Amniotic epithelial cell (primary cell): ENCODE measurements at places on chromosomes 3 and 15.

DNA sequence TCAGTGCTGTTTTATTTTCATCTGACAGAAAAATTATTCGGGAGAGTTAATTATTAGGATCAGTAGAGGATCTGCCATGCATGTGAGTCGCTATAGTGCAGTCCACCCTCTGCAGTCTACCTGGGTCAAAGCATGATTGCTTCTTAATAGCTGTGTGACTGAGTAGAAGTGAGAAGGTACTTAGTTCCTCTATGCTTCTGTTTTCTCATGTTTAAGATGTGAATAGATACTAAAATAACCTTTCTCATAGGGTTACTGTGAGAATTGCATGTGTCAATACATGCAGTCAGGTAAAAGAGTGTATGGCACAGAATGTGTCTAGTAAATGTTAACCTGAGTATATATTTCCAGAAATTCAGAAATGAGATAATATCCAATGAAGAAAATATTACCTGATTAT lies 435.7 kb downstream of the NAALADL2 start:
- DNase-seq, result no peak

DNA sequence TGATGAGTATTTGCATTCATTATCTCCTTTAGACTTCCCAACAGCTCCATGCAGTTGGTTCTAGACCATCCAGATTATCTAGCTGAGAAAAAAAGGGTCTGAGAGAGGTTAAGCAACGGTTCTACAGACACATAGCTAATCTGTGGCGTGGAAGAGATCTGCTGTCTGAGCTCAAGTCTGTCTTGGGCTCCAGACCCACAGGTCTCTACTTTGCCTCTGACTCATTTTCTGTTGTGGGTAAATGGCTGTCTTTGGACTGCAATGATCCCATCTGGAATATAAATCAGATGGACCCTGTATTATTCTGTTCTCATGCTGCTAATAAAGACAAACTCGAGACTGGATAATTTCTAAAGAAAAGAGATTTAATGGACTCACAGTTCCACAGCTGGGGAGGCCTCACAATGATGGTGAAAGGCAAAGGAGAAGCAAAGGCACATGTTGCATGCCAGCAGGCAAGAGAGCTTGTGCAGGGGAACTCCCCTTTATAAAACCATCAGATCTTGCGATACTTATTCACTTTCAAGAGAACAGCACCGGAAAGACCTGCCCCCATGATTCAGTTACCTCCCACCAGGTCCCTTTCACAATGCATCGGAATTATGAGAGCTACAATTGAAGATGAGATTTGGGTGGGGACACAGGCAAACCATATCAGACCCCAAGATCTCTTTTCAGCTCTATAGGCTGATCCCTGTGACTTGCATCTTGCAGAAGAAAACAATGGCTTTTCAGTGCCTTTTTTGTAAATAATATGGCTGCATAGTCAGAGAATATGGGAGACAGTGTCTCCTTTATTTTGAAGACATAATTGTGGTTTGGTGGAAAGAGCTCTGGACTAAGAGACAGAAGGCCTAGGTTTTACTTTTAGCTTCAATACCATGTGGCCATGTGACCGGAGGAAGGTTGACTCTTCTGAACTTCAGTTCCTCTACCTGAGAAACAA lies 24.7 kb downstream of the CEMIP start:
- peak; percentile 46 for DNase-seq

DNA sequence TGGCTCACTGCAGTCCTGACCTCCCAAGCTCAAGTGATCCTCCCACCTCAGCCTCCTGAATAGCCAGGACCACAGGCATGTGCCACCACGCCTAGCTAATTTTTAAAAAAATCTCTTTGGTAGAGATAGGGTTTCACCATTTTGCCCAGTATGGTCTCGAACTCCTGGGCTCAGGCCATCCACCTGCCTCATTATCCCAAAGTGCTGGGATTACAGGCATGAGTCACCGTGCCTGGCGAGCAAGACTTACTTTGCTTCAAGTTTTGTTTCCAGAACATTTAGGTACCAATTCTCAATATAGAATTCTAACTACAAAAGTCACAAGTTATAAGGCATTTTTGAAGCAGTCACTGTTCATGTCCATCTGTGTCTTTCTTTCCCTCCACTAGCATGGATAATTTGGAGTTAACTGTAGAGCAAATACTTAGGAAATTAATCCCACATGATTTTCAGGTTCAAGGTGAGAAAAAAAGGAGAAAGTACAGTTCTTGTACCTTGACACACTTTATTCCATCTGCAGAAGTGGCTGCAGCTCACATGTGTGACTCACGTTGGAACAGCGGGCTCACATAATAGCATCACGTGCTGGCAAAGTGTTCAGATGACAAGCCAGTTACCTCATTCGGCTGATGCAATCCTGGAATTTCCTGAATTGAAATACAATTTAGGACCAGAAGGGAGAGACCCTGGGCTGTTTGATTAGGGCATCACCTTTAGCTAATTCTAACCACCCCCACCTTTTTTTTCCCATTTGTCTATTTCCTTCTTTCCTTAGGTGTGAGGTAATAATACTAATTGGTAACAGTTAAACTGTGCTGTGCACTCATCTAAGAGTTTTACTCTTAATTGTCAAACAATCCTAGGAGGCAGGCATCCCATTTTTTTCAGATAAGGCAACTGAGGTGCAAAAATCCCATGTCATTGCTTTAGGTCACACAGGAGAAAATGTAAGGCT lies 46.9 kb upstream of the NEDD4 start:
- DNase-seq, result peak; percentile 92

DNA sequence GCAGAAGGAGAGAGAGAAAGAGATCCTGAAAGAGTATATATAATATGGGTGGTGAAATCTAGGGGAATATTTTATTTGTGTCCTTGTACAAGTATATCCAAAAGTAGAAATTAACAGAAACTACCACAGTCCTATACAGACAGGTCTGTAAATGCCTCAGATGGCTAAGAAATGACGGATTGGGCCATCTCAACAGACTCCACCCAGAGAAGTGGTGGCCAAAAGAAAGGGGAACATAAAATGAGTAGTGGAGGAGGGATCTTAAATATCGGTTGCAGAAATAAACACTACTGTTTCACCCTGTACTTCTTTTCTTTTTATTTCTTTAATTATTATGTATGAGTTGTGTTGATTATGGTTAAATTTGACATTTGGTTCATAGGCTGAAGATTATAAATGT lies 47.7 kb downstream of the CCR3 start:
- no peak for DNase-seq

GRCh38 chr15:71679793-71680353 lies 130.5 kb upstream of the NR2E3 start:
- DNase-seq, result peak; percentile 76

- no peak for DNase-seq
Observed at GRCh38 chr3:160929595-160929994, 173.6 kb downstream of the PPM1L start.

GRCh38 chr15:95577927-95578326 lies 752.6 kb upstream of the NR2F2 start:
- no peak for DNase-seq
